ENCODE measurements at places on chromosomes 6 and 20. TPM values are rescaled to one million over a fixed set of nuclear protein-coding genes. Genes with fewer than 3 reads are reported as not detected.

- H3K27me3 ChIP-seq = no peaks in the 10 kb centered on the region
- no peaks in the 10 kb centered on the region for H3K4me1 ChIP-seq
These were observed 228.3 kb downstream of the CLIC5 start for GRCh38 chr6:45787384-45787783.

DNA sequence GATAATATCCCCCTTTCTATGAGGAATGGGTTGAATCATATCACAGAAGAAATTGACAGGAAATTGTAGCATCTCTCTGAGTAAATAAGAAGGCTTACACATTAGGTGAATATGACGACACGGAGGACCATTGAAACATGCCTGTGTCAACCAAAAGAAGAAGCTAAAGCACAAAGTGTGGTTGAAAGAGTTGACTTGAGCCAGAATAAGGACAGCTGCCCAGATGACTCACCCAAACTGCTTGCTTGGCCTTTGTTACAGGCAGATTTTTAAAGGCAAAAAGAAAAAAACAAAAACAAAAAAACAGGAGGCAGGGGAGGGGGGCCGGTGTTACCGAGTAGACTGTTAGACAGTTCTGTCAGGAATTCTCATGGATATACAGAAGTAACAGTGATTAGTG lies 129.8 kb upstream of the EDN1 start:
- H3K4me1 ChIP-seq = no peaks in the 10 kb centered on the region
- no peak for DNase-seq
- H3K27me3 ChIP-seq = no peaks in the 10 kb centered on the region
- peaks cover 5% of the 10 kb centered on the region for H3K36me3 ChIP-seq

- no peaks in the 10 kb centered on the region for H3K36me3 ChIP-seq
- no peak overlapping the region for H3K27ac ChIP-seq
- H3K4me3 ChIP-seq = no peak overlapping the region
- H3K27me3 ChIP-seq = no peaks in the 10 kb centered on the region
- no peak for DNase-seq
These were observed 15.0 kb downstream of the GRM4 start for GRCh38 chr6:34130862-34131261.

GRCh38 chr20:58584051-58584824 lies 66.8 kb upstream of the STX16 start:
- no peaks in the 10 kb centered on the region for H3K27me3 ChIP-seq
- no peaks in the 10 kb centered on the region for H3K4me1 ChIP-seq
- H3K36me3 ChIP-seq = no peaks in the 10 kb centered on the region
- DNase-seq = no peak
- H3K4me3 ChIP-seq = no peak overlapping the region
- no peak overlapping the region for H3K27ac ChIP-seq

GRCh38 chr20:3315136-3315535 lies 76.1 kb upstream of the SLC4A11 start:
- peaks cover 26% of the 10 kb centered on the region for H3K4me1 ChIP-seq
- no peak overlapping the region for H3K4me3 ChIP-seq
- peaks cover 4% of the 10 kb centered on the region for H3K36me3 ChIP-seq
- no peaks in the 10 kb centered on the region for H3K27me3 ChIP-seq

DNA sequence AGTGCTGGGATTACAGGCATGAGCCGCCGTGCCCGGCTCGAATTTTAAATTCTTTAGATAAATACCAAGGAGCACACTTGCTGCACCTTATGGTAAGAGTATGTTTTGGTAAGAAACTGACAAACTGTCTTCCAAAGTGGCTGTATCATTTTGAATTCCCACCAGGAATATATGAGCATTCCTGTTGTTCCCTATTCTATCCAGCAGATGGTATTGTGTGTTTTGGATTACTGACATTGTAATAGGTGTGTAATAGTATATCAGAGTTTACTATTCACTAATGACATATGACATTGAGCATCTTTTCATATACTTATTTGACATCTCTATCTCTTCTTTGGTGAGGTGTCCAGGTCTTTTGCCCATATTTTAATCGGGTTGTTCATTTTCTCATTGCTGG lies 40.5 kb downstream of the TGM6 start:
- no peaks in the 10 kb centered on the region for H3K36me3 ChIP-seq
- no peaks in the 10 kb centered on the region for H3K4me1 ChIP-seq
- no peak for DNase-seq
- H3K27me3 ChIP-seq = peaks cover 21% of the 10 kb centered on the region

- peaks cover 3% of the 10 kb centered on the region for H3K4me1 ChIP-seq
- DNase-seq = no peak
- H3K4me3 ChIP-seq = no peak overlapping the region
These were observed 29.5 kb upstream of the HLA-A start for GRCh38 chr6:29912840-29913239.

DNA sequence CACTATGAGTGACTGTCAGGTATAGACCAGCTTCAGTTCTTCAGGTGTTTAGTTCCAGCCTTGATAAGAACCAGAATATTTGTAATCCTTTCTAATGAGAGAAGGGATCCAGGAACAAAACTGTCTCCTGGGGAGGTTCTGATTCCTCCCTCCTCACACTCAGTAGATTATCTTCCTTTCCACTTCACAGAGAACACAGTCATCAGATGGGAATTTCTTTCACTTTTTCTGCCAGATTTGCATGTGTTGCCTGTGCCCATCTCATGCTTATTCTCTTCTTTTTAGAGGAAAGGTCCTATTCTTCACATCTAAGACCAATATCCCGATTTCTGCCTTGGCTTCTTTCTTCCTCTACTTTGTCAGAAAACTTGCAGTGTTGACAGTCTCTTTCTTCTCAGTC lies 50.8 kb downstream of the CD109 start:
- H3K36me3 ChIP-seq = no peaks in the 10 kb centered on the region
- H3K27me3 ChIP-seq = no peaks in the 10 kb centered on the region
- no peak overlapping the region for H3K27ac ChIP-seq
- no peak overlapping the region for H3K4me3 ChIP-seq

DNA sequence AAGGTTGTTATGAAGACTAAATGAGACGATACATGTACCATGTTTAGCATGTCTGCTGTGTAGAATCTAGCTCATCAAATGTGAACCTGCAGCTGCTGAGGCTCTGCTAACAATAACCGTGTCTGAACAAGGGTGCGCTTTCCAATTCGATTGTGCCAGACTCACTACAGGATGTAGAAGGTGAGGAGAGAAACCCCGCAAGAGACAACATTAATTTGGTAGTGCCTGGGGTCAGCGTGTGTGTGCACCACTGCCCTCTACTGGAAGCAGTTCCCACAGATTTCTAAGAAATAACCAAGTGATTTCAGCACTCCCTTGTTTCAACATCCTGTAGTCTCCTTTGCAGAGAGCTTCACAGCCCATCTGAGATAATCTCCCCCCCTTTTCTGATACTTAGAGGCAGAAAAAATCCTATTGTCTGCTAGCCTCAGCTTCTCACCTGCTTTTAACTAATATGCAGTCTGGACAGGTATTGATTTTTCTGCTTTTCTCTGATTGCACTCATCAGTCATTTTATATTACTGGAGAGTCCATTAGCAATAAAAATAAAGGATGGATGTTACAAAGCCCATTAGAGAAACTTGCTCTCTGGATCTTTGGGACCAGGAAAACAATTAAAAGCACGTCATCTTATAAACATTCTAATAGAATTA lies 96.7 kb upstream of the BACH2 start:
- H3K27me3 ChIP-seq = no peaks in the 10 kb centered on the region
- no peaks in the 10 kb centered on the region for H3K4me1 ChIP-seq
- H3K4me3 ChIP-seq = no peak overlapping the region
- DNase-seq = no peak
- H3K27ac ChIP-seq = no peak overlapping the region
- H3K36me3 ChIP-seq = no peaks in the 10 kb centered on the region

DNA sequence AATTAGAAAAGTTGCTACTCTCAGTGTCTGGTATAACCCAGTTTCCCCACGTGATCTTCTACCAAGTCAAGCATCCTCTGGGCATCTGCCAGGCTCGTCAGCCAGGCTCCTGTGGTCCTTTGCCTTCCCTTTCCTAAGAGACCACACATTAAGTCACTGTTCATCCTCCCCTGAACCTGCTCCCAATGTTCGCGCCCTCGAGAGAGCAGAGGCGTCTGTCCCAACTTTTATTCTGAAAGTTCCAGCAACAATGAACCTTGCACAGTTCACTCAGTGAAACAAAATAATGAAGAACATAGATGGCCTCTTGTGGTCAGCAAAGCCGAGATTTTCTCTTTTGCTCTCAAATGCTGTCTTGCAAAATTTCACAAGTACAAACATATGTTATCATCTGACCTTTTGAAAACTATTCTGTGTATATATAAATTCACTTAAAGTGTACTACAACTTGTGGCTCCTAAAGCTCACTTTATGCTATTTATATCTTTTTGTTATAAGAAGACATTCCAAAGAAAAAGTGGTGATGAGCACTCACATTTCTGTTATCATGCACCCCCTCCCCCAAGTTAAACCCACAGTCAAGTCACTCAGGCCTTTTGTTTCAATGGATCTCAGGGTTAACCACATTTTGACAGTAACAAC lies 39.2 kb upstream of the NHSL1 start:
- H3K36me3 ChIP-seq = no peaks in the 10 kb centered on the region
- H3K4me3 ChIP-seq = no peak overlapping the region
- no peaks in the 10 kb centered on the region for H3K4me1 ChIP-seq
- H3K27ac ChIP-seq = no peak overlapping the region

DNA sequence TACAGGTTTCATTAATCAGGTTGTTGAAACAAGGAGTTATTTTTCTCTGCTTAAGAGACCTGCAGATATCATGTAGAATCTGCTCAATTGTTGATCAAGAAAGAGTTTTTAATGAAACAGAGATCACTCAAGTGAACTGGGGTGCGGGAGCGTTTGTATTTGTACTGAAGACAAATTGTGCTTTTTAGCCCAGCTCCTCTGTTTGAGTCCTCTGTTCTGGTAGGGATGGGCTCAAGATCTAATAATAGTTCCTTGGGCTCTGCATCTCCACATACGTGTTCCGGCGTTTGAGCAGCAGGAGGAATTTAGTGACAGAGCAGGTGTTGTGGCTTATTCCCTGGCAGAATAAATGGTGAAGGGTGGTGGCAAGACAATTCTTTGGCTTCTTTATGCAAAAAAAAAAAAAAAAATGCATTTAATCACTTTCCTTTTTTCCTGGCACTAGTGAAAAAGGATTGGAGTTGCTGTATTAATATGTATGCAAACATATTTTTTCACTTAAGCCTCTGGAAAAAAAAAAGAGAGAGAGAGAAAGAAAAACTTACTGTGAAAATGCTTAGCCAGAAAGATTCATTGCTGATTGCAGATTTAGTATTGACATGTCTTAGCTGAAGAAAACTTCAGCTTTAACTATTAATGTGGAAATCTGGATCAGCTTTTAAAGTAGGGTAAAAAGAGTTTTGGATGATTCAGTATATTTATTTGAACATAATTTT lies 4.0 kb downstream of the CITED2 start:
- H3K4me3 ChIP-seq = no peak overlapping the region
- no peaks in the 10 kb centered on the region for H3K36me3 ChIP-seq

DNA sequence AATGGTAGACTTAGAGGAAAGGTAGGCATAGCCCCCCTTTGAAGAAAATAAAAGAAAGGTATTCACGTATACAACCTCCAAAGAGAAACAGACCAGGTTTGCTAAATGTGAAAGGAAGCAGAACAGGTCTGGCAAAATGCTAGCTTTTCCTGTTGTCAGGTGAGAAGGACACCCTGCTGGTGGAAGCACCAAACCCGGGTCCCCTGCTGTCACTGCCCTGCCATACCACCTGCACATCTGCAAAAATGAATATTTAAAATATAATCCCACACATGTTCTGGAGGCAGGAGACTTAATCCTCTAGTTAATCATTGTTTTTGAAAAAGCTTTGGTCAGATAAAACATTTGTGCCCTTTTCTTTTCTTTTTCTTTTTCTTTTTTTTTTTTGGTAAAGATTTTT lies 48.9 kb upstream of the OLIG3 start:
- H3K27me3 ChIP-seq = no peaks in the 10 kb centered on the region
- H3K4me1 ChIP-seq = no peaks in the 10 kb centered on the region
- no peaks in the 10 kb centered on the region for H3K36me3 ChIP-seq

DNA sequence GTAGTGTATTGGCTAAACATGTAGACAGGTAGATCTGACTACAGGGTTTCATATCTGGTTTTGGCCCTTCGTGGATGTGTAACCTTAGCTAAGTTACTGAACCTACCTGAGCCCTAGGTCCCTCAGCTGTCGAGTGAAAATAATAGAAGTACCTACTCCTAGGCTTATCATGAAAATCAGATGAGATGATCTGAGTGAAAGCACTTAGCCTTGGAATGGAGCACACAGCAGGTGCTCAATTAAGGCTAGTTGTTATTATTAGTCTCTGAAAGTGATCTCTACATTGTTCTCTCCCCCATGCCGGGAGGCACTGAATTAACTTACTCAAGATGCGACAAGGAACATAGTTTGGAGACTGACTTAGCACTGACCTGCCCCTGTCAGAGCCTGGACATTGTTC lies 174.7 kb upstream of the ZNF217 start:
- H3K27ac ChIP-seq = no peak overlapping the region
- H3K27me3 ChIP-seq = no peaks in the 10 kb centered on the region
- H3K36me3 ChIP-seq = no peaks in the 10 kb centered on the region
- H3K4me1 ChIP-seq = peaks cover 13% of the 10 kb centered on the region

GRCh38 chr20:24735263-24735662 lies 213.8 kb upstream of the CST7 start:
- H3K27me3 ChIP-seq = no peaks in the 10 kb centered on the region
- H3K4me1 ChIP-seq = no peaks in the 10 kb centered on the region
- no peaks in the 10 kb centered on the region for H3K36me3 ChIP-seq
- H3K4me3 ChIP-seq = no peak overlapping the region
- H3K27ac ChIP-seq = no peak overlapping the region

GRCh38 chr6:92840246-92840930 lies 579.0 kb downstream of the EPHA7 start:
- no peak overlapping the region for H3K27ac ChIP-seq
- no peak for DNase-seq
- no peak overlapping the region for H3K4me3 ChIP-seq
- H3K4me1 ChIP-seq = no peaks in the 10 kb centered on the region
- H3K27me3 ChIP-seq = no peaks in the 10 kb centered on the region
- no peaks in the 10 kb centered on the region for H3K36me3 ChIP-seq

GRCh38 chr6:15819226-15819625 lies 156.4 kb upstream of the DTNBP1 start:
- no peak for DNase-seq
- H3K36me3 ChIP-seq = no peaks in the 10 kb centered on the region
- H3K4me1 ChIP-seq = no peaks in the 10 kb centered on the region
- H3K27ac ChIP-seq = no peak overlapping the region
- H3K27me3 ChIP-seq = no peaks in the 10 kb centered on the region

- H3K36me3 ChIP-seq = no peaks in the 10 kb centered on the region
- no peak overlapping the region for H3K4me3 ChIP-seq
- DNase-seq = no peak
- H3K4me1 ChIP-seq = no peaks in the 10 kb centered on the region
- H3K27me3 ChIP-seq = no peaks in the 10 kb centered on the region
These were observed 83.5 kb downstream of the SCML4 start for GRCh38 chr6:107740496-107741190.

- no peaks in the 10 kb centered on the region for H3K27me3 ChIP-seq
- no peaks in the 10 kb centered on the region for H3K4me1 ChIP-seq
- H3K4me3 ChIP-seq = no peak overlapping the region
- DNase-seq = no peak
- H3K27ac ChIP-seq = no peak overlapping the region
These were observed 88.5 kb downstream of the KIZ start for GRCh38 chr20:21214431-21214830.

The KAT14 gene
- 6.5 TPM for total RNA-seq

The CBFA2T2 gene
- total RNA-seq = 10.5 TPM

The CAPN11 gene
- total RNA-seq = not detected

The SLC26A8 gene
- not detected for total RNA-seq

The CDH4 gene
- total RNA-seq = 0.13 TPM

The BPIFB2 gene
- not detected for total RNA-seq

The LY6G6F gene
- not detected for total RNA-seq
